ENCODE measurements at places on chromosomes 5 and 9. TPM values are rescaled to one million over a fixed set of nuclear protein-coding genes. Genes with fewer than 3 reads are reported as not detected.

The DRD1 gene
- total RNA-seq = not detected

The PLAC8L1 gene
- total RNA-seq = 0.33 TPM

- no peak overlapping the region for H3K4me3 ChIP-seq
- H3K27ac ChIP-seq = no peak overlapping the region
- no peaks in the 10 kb centered on the region for H3K27me3 ChIP-seq
- H3K4me1 ChIP-seq = no peaks in the 10 kb centered on the region
- DNase-seq = no peak
Measured at GRCh38 chr9:7289773-7290172, 509.8 kb downstream of the DMAC1 start.

- H3K4me1 ChIP-seq = no peaks in the 10 kb centered on the region
- DNase-seq = no peak
Measured at GRCh38 chr5:42991404-42992087, 48.6 kb downstream of the ANXA2R start.

- H3K4me1 ChIP-seq = no peaks in the 10 kb centered on the region
- H3K27ac ChIP-seq = no peak overlapping the region
- H3K27me3 ChIP-seq = no peaks in the 10 kb centered on the region
- no peak for DNase-seq
Measured at GRCh38 chr9:71218774-71219173, 97.4 kb upstream of the TRPM3 start.

Measured in SJCRH30 (cell line).